ENCODE measurements at places on chromosomes 2 and 18.

DNA sequence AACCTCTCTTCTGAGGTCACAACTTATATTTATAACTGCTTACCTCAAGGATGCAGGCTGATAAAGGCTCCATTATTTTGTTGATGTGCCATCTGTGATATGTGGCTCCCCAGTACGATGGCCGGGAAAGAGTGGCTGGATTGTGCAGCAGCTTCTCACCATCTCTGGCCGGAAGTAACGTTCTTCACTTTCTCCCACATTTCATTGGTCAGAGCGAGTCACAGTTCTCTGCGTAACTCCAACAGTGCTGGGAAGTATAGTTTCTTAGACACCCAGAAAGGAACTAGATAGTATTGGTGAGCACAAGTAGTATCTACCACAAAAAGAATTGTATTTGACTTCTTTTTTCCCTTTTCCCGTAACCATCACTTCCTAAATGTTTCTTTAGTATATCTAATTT, 28.7 kb downstream of the ZSWIM2 start:
- no peak for DNase-seq

DNA sequence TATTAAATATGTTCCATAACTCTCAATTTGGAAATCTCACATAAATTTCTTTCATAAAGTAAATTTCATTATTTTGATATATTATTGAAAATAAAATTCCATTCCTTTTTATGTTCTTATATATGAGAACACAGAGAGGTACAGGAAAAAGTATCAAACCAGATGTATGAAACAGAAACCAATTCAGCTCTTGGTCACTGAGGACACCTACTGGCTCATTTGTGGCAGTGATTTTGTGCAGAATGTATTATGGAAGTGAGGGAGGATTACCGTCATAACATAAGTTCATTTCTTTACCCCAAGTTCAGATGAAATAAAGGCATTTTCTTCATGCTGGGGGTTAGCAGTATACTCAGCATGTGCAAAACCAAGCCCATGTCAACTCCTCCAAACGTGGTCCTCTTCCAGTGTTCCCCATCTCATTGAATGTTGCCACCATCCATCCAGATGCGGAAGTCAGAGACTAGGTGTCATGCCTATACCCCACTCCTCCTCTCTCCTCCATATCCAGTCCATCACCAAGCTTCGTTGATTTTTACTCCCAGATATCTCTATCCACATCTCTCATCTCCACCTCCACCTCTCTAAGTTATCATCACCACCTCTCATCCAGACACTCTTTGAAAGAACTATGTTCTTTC, 41.7 kb upstream of the MALL start:
- no peak for DNase-seq

DNA sequence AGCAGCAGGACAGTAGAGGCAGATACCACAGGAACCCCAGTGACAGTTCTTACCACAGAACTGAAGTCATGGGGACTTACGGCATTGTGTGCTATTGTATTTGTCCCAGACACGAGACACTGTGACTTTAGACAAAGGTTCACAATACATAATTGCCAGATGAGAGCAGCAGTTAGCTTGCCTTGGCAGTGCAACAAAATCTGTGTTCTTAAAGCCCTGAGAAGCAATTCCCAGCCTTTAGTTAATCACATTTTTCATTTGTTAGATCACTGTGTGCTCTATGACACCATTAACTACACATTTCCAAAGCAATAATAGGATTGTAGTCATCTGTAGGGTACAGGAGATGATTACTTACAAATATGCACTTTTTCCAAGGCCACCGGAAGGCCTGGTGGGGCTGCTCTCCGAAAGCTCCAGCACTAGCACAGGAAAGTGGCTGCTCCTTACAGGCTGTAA, 97.5 kb upstream of the LDLRAD4 start:
- no peak for DNase-seq

- peak; percentile 2 for DNase-seq
Observed at GRCh38 chr2:28507796-28508764, 12.2 kb downstream of the PLB1 start.

DNA sequence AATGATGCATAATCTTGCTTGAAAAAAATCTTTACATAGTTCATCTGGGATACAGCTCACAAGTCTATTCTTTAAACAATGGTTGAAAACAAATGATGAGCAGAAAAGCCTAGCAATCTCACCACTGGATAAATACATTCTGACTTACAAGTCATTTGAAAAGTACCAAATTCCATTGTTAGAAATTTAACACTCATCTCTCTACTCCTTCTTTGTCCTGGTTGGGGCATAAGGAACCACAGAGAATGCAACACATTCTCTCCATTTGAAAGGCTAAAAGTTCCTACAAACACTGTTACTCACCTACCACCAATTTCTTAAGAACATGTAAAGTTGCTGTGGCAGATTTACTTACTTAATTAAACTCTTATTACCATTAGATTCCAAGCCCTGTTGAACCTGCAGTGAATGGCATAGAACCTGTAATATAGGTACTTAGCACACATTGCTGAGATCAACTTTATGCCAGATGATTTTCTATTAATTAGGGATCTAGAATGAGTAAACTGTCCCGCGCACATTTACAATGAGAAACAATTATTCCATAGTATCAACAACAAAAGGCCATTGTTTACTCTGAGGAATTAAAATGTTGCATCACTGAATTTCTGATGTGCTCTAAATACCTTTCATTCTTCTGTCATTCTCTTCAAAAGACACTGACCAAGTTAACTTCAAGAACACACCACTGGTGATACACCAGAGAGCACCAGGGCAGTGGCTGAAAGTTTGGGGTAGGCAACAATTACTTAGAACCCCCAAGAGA, 69.6 kb downstream of the CABYR start:
- DNase-seq: no peak

DNA sequence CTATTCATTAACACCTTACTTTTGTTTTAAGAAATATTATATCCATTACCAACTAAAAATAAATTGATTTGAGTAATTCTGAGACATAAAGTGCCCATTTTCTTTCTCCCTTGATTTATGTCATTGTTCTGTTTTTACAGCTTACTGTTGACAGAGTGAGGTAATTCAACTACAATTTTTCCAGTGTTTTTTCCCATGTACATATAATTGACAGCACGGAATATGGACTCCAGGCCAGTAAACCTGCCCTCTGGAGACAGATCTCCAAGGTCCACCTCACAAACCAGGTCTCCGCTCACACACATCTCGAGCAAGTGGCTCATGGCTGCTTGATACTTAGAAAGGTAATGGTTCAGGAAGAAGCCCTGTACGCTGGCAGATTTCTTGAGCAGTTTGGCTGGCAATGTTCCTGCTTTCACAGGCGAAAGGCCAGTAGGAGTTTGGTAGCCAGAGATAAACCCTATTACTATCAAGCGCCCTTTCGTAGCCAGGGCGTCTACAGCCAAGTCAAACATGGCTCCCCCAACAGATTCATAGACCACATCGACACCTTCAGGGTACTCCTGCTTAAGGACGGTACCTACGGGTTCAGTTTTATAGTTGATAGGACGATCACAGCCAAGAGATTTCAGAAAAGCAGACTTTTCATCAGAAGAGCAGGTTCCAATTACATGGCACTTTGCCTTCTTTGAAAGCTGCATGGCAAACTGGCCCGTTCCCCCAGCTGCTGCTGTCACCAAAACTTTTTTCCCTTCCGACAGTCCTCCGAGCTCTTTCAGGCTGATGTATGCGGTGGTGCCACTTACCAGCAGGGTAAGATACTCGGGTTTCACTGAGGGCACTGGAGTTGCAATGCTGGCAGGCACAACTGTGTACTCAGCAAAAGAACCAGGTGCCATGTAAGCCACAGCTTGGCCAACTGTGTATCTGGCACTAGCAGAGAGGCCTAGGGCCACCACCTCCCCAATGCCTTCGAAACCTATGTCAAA, 7.4 kb downstream of the PTGR3 start:
- DNase-seq: no peak

GRCh38 chr18:73917046-73917445, 230.6 kb downstream of the FBXO15 start:
- no peak for DNase-seq

- no peak for DNase-seq
Observed at GRCh38 chr2:27021253-27022049, 11.3 kb upstream of the TMEM214 start.

- no peak for DNase-seq
Observed at GRCh38 chr2:118274841-118275510, 186.7 kb downstream of the INSIG2 start.

- DNase-seq: no peak
Observed at GRCh38 chr2:162917626-162918025, 79.1 kb upstream of the KCNH7 start.

DNA sequence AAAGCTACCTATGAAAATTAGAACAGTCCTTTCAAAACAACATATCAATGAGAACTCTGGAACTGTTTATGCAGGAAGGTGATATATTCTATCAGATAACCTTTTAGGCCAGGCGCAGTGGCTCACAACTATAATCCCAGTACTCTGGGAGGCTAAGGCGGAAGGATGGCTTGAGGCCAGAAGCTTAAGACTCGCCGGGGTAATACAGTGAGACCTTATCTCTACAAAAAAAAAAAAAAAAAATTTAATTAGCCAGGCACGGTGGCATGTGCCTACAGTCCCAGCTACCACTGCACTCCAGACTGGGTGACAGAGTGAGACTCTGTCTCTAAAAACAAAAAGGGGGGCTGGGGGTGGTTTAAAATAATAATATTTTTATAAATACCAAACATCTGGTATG, 77.9 kb downstream of the OSBPL1A start:
- DNase-seq: no peak

- DNase-seq: no peak
Observed at GRCh38 chr2:217714287-217714751, 288.5 kb downstream of the TNS1 start.

DNA sequence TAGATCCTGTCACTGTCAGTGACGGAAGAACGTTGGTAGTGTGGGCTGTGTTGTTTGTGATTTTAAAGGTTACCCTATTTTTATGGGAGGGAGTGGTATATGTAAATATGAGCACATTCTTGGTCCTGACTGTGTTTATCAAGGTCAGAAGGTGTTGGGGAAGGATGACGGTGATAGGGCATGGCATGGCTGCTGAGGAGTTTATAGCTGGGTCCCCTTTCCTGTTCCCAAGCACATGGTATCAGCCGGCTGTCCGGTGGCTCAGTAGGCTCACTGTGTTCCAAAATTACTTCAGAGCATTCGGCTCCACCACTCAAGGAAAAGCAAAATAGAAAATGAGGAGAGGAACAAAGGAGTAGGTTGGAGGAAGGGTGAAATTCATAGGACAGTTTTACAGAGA, 28.6 kb downstream of the IRS1 start:
- DNase-seq: no peak

DNA sequence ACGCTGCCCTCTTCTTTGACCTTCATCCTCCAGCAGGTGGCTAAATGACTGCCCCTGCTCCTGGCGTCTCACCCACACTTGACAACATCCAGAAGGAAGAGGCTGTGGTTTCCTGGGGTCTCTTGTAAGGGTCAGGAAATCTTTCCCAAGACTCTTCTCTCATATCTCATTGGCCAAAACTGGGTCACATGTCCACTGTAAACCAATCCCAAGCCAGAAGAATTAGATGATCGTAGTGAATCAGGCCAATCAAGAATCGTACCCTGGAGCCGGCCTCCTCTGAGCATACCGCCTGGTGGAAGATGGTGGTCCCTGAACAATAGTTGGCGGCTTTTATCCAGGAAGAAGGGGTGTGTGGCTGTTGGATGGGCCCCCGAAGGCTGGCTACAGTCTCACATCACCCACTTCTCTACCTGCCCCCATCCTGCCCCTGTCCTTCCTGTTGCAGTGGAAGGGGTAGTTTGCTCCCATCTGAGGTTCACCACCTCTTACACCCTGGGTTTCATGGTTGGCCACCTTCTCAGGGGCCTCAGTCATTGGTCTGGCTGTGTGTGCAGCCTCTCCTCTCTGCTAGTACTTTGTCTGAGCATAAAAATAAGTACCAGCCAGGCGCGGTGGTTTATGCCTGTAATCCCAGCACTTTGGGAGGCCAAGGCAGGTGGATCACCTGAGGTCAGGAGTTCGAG, 3.8 kb downstream of the SAG start:
- no peak for DNase-seq

DNA sequence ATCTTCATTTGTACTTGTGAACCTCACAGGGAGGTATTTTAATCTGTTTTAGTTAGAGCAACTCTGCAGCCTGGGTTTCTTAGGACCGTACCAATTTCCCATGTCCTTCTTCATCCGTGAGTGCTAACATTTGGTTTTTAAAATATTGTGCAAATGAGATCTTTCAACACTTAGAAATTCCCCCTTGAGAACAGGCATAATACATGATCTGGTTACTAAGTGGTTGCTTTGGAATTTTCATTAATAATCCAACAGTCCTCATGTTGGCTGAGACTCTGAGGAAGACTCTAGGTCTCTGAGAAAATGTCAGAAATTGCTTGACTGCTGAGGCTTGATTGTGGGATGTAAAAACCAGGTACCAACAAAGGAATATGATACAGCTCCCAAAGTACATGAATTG, 125.6 kb upstream of the CDCA7 start:
- no peak for DNase-seq

GRCh38 chr2:176138923-176139660, 9.6 kb downstream of the HOXD8 start:
- no peak for DNase-seq

DNA sequence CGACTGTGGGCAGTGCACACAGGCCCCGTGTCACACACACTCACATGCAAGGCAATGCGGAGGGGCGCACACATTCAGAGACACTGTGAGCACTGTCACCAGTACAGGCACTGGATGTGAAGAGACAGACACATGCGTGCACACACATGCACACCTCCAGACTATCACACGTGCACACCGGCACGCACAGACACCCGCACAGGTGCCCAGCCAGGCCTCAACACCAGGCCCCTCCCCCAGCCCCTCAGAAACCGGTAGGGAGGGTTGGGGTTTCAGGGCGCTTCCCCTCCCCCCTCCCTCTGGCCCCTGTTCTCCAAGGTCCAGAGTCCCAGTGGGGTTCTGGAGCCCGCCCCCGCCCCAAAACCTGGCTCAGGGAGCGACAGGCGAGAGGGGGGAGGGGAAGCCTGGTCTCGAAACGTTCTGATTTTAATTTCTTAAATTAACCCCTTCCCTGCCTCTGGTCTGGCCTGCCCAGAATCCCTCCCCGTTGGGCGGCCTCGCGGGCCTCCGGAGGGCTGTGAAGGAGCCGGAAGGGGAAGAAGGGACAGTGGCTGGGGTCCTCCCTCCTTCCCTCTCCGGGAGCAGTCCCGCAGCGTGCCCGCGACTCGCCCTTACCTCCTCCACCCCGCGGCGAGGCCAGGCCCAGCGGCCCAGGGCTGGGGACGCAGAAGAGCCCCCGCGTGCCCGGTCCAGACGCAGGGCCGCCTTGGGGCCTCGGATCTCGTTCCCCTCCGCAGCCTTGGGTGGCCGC, 558 bp downstream of the FBXO41 start:
- DNase-seq: peak; percentile 51

DNA sequence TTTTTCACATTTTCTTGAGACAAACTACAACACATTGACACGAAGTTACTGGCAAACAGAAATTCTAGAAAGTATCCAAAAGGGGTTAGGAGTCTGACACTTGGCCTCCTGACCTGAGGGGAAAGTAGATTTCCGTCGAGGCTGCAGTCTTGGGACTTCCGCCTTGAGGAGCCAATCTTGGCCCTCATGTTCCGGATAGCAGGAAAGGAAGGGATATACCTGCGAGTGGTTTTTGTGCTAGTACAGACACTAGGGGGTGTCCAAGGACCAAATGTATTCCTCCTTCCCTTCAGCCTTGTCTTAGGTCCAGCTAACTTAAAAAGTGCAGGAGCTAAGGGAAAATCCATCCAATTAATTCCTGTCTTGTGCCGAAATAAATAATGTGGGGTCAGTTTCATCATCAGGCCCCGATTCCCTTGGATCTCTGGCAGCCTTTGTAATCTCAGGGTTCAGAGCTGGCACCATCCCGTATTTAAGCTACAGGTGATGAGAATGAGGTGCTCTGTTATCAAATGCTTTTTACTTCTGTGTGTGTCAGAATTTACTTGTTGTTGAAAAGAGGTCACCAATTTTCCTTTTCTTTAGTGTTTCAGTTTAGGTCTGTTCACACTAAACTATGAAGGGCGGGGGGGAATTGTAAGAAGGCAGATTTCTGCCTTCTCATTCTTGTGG, 330.2 kb upstream of the FANCL start:
- no peak for DNase-seq

Measured in stimulated activated CD4-positive, alpha-beta T cell treated with anti-CD3 and anti-CD28 coated beads, TNF-alpha, amount 100 ng/mL, for 24 hours (primary cell).